ENCODE measurements at places on chromosomes 12 and 14.

- no peak for DNase-seq
Measured at GRCh38 chr12:662566-663292, 516 bp downstream of the NINJ2 start.

DNA sequence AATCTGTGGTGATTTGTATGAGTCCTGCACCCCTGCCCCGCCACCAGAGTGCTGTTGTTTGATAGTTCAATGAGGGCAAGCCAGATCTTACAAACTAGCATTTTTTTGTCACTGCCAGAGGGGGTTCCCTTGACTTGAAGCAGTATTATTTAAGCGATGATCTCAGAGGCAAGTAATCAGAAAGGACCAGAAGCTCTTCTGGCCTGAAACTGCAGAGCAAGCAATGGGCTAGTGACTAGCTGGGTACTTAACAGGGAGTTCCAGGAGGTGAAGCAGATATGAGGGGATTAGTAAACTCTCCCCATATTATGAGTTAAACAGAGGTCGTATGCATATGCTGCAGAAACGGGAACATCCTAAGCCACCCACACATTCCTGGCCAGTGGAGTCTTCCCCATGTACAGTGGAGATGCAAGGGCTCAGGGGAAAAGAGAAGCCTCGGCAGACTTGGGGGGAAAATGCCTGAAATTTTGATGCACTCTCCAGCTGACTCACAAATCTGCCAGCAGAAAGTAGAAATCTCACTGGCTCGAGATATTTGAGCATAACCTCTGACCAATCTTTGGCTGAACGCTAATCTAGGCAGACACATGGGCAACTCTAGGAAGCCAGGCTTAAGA, 8.3 kb upstream of the CRACR2A start:
- no peak for DNase-seq

DNA sequence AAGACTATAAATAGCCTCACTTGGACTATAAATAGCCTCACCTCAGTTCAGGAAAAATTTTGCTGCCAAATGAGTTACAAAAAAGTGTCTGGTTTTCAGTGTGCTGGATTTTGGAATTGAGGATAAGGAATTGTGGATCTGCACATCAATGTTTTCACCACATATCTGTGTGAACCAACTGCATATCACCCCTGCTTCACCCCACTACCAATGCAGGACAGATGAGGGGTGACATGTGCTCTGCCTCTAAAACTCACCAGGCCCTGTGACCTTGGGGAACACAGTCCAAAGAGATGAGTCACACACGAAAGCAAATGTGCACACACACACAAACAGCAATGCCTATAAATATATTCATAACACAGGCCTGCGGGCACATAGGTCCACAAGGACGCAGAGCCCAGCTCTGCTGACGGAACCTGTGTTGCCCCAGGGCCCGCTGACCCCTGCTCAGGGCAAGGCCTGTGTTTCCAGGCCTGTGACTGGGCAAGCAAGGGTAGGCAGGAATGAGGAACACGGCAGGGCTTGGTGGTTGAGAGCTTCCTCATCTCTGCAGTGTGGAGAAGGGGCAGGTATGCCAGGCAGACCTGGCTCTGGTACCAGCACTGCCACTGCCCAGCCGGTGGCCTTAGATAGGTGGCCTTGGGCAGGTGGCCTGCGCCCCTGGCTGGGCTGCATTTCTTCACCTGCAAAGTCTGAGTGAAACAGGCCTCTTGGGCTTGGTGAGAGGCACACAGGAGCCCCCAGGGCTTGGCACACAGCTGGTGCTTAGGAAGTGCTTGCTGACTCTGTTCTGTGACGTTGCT, 82.4 kb downstream of the ARL6IP4 start:
- no peak for DNase-seq

DNA sequence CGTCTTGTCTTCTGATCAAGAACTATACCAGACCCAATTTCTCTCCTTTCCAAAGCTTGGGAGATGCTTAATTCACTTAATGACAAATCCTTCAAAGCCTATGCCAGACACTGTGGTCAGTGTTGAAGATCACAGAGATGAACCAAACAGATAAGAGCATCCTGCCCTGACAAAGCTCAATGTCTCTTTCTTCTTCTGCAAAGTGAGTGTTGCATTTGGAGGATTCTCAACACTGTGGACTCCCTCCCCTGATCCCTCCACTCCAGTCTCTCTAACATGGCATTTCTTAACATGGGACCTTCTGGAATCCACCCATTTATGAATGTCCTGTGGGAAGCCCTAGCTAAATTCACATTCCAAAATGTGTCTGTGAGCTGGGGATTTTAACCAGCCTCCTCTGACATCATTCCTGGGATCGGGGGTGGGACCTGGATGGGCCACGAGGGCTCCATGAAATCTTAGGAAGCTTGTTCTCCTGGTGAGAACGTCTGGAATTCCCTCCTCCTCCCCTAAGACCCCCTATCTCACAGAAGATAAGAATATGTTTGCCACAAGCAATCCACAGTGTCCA, 20.3 kb downstream of the SYNE3 start:
- DNase-seq: no peak

DNA sequence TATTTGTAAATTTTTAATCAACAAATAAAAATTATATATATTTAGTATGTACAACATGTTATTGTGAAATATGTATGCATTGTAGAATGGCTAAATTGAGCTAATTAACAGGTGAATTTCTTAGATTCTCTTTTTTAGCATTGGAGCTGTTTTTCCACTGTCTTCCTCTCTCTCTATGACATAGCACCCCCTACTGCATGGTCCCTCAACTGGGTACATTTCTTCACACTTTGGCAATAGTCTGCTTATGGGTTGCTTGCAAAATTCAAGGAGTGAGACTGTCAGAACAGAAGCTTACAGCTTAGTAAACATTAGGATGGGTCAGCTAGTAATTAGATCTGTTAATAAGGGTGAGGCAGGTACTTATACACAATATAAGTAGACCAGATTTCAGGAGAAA, 658.5 kb upstream of the MGAT4C start:
- peak; percentile 29 for DNase-seq

- no peak for DNase-seq
Measured at GRCh38 chr14:44070046-44070445, 437.0 kb downstream of the FSCB start.

DNA sequence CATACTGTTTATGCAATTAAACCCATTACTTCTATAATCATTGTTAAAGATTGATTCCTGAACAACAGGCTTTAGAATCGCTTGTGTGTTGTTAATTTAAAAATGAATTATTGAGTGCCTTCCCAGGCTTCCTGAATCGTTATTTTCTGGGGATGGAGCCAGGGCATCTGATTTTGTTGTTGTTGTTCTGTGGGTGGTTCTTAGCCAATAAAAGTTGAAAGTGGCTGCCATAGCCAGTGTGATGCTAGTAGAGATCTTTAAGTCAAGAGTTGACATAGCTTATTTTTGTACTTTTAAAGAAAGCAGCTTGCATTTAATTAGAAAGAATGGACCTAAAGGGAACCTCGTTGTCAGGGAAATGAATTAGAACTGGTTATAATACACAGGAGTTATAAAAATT, 6.4 kb downstream of the GOLGA5 start:
- no peak for DNase-seq

- DNase-seq: no peak
Measured at GRCh38 chr12:115897729-115898128, 379.8 kb downstream of the MED13L start.

- DNase-seq: no peak
Measured at GRCh38 chr12:46456356-46457334, 84.1 kb upstream of the SLC38A2 start.

- DNase-seq: no peak
Measured at GRCh38 chr12:77299910-77300669, 234.7 kb upstream of the E2F7 start.

DNA sequence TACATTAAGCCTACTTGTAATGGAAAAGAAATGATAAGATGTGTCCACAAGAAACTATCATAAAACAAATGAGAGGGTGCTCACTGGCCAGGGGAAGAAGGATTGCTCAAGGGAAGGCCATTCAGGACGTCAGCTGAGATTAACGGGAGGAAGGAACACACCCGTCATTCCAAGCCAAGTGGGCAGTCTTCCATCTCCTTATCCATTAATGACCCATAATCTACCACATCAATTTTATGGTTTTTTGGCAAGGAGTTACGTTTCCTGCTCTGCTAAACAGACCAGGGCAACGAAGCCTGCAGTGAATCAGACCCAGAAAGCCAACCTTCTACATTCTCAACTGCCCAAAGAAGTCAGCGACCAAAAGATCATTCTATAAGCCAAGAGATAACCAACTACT, 25.1 kb downstream of the PRKAB1 start:
- DNase-seq: no peak

DNA sequence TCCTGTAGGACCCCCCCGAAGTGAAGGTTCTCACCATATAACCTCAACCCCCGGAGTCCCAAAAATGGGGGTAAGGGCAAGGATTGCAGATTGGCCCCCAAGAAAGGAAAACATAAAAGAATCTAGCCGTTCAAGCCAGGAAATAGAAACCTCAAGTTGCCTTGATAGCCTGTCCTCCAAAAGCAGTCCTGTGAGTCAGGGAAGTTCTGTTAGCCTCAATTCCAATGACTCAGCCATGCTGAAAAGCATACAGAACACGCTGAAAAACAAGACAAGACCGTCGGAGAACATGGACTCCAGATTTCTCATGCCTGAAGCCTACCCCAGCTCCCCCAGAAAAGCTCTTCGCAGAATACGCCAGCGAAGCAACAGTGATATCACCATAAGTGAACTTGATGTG, 344.2 kb upstream of the RGS6 start:
- DNase-seq: no peak

DNA sequence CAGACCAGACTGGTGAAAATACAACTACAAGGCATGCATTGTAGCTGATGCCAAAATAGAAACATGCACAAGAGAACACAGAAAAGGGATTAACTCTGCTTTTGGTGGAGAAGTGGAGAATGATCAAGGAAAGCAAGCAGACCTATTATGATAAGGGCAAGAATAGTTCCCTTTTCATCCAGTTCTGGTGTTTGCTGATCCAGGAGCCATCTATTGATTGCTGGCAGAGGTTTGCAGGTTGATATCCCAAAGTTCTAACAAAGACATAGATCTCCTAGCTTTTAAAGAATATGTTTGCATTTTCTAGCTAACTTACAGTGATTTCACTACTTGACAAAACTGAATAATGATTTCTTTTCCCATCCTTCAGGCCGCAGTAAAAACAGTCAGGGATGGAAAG, 166.2 kb upstream of the CDKN3 start:
- DNase-seq: no peak

DNA sequence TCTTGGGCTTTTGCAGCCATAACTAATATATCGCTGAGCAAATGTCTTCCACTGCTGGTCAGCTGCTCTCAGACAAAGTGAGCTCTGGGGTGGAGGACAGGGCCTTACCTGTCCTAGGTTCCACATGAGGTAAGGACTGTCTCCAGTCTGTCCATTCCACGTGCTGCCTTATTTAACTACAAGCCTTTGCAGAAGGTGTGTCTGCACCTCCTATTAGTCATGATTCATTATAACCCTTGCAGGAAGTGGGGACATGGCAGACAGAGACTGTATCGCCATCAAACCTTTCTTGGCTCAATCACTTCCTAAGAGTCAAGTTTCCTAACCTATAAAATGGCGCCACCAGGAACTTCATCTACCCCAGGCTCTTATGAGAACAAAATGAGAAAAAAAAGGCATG, 46.9 kb downstream of the SLC25A47 start:
- no peak for DNase-seq

DNA sequence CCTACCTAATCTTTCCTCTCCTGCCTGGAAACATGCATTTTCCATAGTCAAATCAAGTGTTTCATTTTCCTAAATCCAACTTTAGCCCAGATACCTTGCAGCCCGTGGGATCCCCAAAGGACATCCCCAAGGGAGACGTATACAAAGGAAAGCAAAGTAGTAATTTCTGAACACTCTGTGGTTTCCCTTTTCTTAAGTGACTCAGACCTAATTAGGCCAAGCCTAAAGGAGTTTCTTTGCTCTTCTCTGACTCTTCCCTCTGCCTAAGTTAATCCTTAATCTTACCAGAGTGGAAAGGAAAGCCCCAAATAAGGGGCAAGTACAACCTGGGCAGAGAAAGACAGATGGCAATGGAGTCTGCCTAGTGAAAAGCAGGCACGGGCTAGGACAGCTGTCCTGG, 250.3 kb downstream of the SPTSSA start:
- no peak for DNase-seq

DNA sequence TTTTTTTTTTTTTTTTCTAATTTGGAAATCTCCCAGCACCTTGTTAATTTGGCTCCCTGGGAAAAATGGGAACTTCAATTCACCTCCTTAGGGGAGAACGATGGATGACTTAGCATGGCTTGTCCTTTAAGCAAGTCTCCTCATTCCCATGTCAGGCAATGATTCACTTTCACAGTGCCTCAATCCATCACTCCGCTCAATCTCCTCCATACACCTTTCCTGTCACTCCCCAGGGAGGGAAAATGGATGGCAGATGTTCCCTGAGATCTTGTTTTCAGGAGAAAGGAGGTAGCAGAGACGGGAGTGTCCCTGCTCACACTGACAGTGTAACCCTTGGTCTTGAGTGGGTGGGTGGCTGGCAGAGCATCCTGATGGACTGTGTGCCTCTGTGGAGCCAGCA, 51.0 kb downstream of the SLC8A3 start:
- no peak for DNase-seq

GRCh38 chr12:11677093-11677492, 27.6 kb downstream of the ETV6 start:
- no peak for DNase-seq

DNA sequence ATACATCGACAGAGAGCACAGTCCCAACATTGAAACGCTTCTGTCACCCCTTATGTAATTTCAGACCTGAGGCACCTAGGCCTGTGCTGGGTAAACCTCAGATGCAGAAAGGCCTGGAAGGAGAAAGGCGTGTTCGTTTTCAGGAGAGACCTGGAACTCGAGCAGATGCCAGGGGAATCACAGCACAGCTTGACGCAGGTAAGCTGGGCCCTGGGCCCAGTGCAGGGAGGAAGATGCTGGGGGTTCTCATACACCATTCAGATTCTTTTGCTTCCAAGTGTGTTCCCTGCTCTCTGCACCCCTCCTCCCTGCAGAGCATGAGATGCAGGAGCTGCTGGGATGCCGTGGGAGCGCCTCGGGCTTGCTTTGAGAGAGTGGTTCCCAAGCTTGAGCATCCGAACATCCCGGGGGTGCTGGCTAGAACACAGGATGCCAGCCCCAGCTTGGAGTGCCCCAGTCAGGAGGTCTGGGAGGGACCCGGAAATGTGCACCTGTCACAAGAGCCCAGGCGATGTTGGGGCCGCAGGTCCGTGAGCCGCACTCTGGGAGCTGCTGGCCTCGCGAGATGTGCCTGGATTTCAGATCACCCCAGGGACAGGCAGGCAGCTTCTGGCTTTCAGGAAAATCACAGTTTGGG, 35.9 kb downstream of the FZD10 start:
- no peak for DNase-seq

- DNase-seq: no peak
Measured at GRCh38 chr14:103099081-103099732, 4.7 kb downstream of the EXOC3L4 start.

- no peak for DNase-seq
Measured at GRCh38 chr12:102521662-102522277, 41.4 kb upstream of the IGF1 start.
